ENCODE measurements at places on chromosomes 7 and 10.

DNA sequence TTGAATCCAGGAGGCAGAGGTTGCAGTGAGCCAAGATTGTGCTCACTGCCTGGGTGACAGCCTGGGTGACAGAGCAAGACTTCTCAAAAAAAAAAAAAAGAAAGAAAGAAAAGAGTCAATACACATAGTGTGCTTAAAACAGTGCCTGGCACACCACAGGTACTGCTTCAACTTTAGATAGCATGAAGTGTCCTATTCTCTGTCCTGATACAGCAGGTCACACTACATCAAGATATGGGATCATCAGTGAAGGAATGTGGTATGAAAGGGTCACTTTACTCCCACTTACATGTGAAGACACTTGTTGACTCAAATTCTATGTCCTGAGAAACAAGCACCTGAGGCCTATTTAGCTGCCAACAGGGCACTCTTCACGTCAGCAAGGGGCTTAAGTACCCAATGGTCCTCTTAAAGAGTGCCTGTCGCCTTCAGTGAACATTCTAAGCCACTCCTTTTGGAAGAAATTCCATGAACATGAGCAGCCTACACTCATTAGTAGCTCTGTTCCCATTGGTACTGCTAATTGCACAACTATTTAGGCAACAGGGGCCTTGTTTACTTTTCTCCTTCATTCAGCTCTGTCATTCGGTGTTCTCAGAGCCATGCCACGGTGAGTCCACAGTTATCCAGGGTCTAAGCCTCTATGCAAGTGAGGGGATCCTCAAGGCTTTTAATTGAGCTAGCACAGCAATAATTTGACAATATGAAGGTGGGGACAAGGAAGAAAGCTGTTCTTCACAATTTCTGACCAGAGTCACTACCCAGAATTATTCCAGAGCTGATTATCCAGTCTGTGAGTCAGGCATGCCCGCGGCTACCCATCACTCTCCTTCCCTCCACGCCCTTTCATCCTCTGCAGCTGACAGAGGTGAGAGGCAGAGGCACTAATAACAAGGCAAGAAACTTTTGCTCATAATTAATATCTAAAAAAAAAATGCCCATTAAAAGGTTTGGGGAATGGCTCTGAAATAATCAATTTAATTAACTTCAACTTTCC, 56.6 kb upstream of the PTN start:
- DNase-seq = no peak

DNA sequence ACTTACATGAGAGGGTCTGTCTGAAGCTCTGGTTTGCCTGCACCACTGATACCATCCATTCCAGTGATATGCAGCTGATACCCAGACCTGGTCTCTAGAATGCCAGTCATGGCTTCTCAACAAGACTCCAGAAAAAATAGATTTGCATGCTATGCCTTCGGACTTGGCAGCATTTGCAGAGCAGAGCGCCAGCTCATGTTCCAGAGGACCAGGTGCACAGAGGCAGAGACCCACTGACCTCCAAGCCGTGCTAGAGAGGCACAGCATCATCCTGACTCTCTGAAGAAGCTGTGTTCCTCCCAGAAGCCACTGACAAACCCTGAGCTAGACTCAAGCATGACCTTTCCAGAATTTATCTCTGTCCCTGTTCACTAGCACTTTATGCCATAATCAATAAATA, 6.9 kb upstream of the PRKAG2 start:
- no peak for DNase-seq

- DNase-seq = no peak
Observed at GRCh38 chr10:51273574-51273973, 199.3 kb downstream of the PRKG1 start.

GRCh38 chr7:124722292-124722691, 43.3 kb downstream of the GPR37 start:
- no peak for DNase-seq

- DNase-seq = no peak
Observed at GRCh38 chr10:70536196-70536861, 57.8 kb downstream of the PALD1 start.

- DNase-seq = no peak
Observed at GRCh38 chr10:96168546-96168945, 38.4 kb downstream of the ZNF518A start.

- DNase-seq = no peak
Observed at GRCh38 chr10:31528831-31529230, 209.8 kb downstream of the ZEB1 start.

DNA sequence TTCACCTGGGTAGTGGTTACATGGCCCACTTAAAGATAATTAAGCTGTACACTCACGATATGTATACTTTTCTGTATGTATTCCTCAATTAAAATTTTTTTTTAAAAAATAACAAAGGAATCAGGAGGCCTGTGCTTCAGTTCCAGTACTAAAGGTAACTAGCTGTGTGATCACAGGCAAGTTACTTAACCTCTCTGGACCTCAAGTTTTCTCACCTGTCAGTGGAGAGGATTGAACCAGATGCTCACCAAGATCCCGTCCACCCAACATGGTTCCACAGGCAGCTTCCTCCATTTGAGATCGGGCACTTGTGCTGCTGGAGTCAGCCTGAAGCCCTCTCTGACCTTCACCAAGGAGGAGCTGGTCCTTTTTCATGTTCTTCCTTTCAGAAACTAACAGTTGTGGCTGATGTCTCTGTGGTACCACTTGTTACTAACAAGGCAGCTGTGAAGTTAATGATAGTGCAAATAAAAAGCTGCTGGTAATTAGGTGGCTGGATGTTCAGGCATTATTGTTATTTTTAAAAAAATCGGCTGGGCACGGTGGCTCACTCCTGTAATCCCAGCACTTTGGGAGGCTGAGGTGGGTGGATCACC, 29.4 kb upstream of the SMNDC1 start:
- no peak for DNase-seq

DNA sequence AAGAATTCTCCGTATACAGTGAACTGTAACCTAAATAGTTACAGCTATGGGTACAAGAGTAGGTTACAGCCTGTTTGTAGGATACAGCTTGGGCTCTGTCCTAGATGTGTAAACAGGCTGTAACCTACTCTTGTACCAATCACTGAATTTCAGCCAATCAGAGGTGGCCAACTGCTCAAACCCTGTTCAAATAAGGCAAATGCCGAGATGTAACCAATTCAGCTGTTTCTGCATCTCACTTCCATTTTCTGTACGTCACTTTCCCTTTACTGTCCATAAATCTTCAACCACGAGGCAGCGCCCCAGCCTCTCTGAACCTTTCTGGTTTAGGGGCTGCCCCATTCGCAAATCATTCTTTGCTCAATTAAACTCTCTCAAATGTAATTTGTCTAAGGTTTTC, 8.3 kb upstream of the MMP21 start:
- no peak for DNase-seq

- no peak for DNase-seq
Observed at GRCh38 chr7:50656141-50656895, 91.1 kb upstream of the DDC start.

- no peak for DNase-seq
Observed at GRCh38 chr7:32223721-32224120, 153.5 kb upstream of the PDE1C start.

DNA sequence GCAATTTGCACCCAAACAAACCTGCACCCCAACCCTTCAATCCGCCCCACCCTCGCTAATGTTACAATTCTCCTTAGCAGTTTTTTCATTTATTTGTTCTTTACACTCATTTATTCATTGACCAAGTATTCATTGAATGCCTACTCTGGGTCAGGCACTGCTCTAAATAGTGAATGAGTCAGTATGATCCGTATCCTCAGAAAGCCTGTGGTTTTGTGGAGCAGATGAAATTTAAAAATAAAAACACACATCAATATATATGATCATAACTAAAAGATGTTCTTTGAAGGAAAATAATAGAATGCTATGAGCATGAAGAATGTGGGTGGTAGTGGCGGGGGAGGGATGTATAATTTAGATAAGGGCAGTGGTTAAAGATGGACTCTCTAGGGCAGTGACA, 13.3 kb downstream of the IFIT5 start:
- no peak for DNase-seq

DNA sequence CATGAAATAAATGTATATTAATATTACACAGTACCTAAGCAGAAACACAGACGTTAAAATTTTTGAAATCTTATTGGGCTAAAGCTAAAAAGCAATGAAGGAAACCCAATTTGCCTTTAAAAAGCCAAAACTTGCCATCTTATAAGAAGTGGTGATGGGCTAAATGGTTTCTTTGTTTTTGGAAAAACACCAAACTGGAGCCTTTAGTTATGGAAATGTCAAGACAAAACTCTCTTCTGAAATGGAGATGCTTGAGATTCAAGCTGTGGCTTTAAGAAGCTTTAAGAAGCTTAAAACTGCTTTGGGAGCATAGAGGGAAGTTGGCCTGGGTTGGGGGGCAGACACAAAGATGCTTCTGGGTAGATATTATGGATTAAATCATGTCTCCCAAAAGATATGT, 277.0 kb downstream of the GFRA1 start:
- no peak for DNase-seq

DNA sequence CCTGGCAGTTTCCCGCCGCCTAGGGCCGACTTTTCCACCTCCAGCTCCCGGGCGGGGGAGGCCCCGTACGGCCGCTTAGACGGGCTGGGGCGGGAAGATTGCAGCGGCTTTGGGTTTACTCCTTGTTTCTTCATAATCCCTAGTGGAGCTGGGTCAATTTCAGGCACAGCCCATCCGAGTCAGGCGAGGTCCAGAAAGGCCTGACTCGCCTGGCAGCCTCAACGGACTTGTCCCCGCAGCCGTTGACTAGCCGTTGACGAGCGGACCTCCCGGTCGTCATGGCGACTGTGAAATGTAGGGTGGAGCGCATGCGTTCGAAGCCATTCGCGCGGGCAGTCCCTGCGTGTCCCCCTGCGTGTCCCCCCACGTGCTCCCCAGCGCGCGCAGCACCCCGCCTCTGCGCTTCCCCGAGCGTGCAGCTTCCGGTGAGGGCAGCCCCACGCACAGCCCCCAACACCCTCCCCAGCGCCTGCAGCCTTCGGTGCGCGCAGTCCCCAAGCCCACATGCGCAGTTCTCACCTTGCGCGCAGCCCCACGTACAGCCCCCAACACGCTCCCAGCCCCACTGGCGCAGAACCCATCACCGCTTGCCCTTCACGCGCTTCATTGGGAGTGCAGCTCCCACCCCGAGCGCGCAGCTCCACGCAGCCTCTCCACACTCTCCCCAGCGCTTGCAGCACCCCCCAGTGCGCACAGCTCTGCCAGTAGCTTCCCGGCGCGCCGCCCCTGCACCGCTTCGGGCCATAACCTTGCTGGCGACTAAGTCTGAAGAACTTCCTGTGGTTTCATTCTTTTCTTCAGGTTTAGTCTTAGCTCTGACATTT, 67.8 kb downstream of the TBX20 start:
- peak; percentile 14 for DNase-seq

- DNase-seq = no peak
Observed at GRCh38 chr10:27622596-27622995, 118.5 kb downstream of the RAB18 start.

GRCh38 chr7:116698396-116698795, 26.4 kb downstream of the MET start:
- no peak for DNase-seq

- DNase-seq = no peak
Observed at GRCh38 chr7:22610263-22610662, 110.3 kb upstream of the STEAP1B start.

GRCh38 chr10:76576276-76576962, 1061.2 kb downstream of the KCNMA1 start:
- DNase-seq = no peak

DNA sequence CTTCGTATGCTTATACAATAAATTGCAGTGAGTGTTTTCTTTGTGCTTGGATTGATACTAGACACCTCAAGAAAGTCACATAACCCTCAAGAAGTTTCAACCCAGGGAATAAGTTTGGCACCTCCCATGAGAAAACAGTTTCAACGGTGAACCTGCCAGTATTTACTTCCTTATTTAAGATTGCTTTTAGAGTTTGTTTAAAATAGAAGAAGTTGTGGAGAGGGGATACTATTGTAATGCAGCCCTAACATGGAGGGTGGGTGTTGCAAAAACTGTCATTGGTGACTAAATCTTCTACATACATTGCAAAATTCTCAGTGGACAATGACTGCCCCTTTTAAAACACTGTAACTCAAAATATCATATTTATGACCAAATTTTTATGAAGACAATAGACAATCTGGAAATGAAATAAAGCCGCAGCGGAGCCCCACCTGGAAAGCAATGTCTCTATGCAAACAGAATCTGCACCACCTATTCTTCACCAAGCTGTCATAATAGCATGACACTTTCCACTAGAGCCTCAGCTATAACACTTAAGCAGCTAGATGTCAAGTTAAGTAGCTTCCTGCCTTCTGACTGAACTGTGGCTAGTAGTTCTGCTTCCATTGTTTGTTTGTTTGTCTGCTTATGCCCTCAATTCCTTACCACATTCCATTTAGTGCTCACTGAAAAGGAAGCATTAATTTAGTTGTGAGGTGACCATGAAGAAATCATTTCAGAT, 98.2 kb downstream of the MDFIC start:
- DNase-seq = no peak

- DNase-seq = no peak
Observed at GRCh38 chr7:90817151-90817550, 221.0 kb downstream of the CDK14 start.

DNA sequence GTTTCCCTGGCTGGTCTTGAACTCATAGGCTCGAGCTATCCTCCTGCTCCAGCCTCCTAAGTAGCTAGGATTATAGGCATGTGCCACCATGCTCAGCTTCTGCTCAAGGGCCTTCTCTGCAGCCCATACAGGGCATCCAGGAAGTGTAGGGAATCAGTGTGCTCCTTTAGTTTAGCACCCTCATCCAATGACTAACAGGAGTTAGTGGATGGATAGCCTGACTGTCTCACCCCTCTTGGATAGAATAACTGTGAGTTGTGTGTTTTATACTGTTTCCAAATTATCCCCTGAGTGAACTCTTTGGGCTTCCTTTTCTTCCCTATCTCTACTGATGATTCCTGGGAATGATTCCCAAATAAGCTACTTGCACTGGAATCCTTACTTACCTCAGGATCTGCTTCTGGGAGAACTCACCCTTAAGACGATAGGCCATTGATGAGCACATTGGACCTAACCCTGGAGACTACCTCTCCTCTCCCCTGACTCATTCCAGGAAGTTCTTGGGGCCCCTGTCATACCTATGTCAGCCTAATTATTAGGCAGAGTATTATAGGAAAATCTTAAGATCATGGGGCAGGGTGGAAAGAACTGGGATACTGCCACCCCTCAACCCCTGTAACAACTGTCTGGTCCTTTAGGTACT, 18.5 kb downstream of the STRIP2 start:
- no peak for DNase-seq

- no peak for DNase-seq
Observed at GRCh38 chr7:105487579-105488571, 34.2 kb downstream of the PUS7 start.

- no peak for DNase-seq
Observed at GRCh38 chr10:123284022-123284421, 129.8 kb downstream of the BUB3 start.

- no peak for DNase-seq
Observed at GRCh38 chr10:113665806-113666354, 2.0 kb upstream of the NRAP start.

GRCh38 chr7:3753868-3754267, 452.8 kb downstream of the SDK1 start:
- DNase-seq = no peak

- no peak for DNase-seq
Observed at GRCh38 chr7:91089382-91089963, 174.8 kb upstream of the FZD1 start.

- DNase-seq = no peak
Observed at GRCh38 chr7:98908585-98908984, 30.3 kb downstream of the TRRAP start.

- no peak for DNase-seq
Observed at GRCh38 chr10:81600185-81600584, 274.8 kb upstream of the NRG3 start.

Measured in activated T-cell treated with anti-CD3 and anti-CD28 coated beads for 48 hours (primary cell).